ENCODE measurements at places on chromosomes 16 and 17.

GRCh38 chr17:39276113-39276512 lies 50.4 kb upstream of the STAC2 start:
- DNase-seq: no peak

GRCh38 chr17:28712032-28712704 lies 480 bp upstream of the PROCA1 start:
- no peak for DNase-seq

DNA sequence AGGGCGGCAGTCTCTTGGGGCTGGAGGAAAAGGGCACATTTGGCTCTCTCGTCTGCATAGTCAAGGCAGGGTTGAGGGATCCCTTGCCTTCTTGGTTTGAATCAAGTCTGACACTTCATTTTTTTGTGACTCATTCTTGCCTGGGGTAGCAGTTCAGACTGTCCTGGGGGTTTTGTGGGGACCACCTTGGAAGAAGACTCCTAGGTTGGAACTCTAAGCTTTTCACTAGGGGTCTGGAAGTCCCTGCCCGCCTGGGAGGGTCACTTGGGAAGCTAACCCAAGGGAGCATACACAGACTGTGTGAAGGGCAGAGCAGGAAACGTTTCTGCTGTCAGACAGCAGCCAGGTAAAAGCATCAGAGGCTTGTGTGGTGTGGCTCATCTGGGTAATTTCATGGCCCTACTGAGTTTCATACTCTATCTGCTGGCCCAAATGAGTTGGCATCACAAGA lies 11.3 kb downstream of the YPEL2 start:
- no peak for DNase-seq

- DNase-seq: no peak
Observed at GRCh38 chr17:36104701-36105181, 1.1 kb downstream of the CCL4 start.

- no peak for DNase-seq
Observed at GRCh38 chr17:40625311-40625710, 22.3 kb downstream of the SMARCE1 start.

DNA sequence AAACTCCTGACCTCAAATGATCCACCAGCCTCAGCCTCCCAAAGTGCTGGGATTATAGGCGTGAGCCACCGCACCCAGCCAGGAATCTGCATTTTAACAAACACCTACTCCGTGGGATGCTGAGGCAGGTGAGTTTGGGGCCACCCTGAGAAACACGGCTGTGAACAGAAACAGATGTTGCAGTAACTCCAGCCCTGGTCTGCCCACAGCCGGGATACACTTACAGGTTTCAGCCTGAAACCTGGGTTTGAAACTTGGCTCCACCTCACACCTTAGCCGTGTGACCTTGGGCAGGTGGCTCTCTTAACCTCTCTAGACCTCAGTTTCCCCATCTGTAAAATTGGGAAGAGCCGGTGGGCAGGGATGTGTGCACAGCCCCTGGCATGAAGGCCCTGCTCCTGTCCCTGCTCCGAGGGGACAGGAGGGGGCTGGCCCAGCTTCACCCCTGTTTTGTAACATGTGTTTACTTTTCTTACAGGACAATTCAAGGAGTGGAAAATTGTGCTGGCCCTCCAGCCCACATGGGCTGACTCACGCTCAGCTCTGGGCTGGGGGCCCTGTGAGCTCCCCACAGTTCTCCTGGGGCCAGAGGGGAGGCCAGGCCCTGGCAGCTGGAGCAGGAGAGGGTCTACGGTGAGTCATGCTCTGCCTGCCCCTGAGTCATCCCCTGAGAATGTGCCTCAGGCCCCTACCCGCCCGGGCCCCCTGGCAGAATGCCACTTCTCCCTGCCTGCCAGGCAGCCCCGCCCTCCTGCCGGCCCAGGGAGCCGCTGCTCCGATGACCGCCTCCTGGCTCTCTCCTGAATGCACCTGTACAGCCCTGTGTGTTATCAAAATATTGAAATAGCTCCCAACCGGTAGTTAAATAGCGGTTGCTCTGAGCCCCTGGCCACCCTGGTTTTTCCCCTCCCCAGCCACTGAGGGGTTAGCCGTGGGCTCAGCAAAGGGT lies 7.7 kb upstream of the PPL start:
- DNase-seq: peak; percentile 98

DNA sequence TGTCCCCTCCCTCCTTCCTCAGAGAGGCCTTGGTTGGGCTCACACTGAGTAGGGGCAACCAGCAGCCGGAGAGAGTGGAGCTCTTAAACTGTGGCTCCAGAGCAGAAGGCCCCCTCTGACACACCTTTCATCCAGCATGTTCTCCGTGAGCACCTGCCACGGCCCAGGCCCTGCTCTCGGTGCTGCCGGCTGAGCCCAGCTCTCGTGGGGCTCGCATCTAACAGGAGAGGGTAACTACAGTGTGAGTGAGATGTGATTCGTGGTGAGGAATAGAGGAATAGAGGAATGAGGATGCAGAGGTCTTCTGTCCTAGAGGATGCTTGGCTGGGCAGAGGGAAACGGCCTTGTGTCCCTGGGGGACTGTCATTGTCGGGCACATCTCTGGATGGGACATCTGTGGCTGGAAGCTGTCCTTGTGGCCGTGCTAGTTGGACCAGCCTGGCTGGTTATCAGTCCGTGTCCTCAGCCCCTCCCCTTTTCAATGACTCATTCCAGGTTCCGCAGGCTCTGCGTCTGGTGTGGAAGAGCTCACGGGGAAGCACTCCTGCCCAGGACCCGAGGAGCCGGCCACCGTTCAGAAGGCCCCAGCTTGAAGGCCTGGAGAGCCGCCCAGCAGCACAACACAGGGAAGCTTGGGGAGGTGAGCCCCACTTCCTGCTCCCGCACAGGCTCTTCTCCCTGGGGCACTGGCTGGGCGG lies 11.9 kb upstream of the DNASE1 start:
- peak; percentile 14 for DNase-seq

GRCh38 chr17:31391496-31391949 lies at the start of gene RAB11FIP4:
Gene RAB11FIP4, plus strand, starts transcription at chr17:31391675. Its CDS starts 178 bp downstream, at chr17:31391853.
- peak; percentile 8 for DNase-seq

DNA sequence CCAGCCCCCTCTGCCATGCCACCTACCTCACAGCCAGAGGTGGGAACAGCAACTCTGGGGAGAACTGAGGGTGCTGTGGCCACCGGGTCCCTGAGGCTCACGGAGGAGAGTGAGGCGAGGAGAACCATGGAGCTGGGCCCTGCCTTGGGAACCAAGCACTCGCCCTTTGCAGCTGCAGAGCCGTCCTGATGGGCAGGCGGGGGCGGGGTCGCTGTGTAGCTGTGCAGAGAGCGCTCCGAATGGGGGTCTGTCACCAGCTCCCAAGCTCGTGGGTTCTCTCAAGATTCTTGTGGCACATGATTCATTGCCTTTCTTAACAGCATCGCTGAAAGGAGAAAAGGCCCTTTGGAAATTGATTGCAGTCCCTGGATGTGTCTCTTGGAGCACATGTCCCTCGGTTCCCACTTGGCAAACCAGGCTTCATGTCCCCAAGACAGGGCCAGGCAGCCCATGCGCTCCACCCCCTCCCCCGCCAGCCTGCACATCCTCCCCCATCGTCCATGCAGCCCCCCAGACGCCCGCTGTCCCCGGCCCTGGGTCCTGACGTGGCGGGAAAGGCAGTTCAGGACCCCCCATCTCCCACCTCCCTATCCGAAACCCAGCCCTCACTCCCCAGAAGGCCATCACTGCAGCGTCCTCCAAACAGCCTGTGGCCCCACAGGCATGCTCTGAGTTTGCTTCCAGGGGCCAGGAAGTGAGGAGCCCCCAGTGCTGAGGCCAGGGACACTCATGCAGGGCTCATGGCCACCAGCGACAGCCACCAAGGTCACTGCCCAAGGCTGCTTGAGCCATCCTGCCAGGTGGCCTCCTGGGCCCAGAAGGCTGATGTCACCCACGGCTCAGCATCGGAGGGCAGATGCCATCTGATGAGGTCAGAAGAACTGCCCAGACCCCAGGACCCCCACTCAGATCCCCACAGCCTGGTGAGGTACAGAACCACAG lies 20.6 kb upstream of the CHMP6 start:
- DNase-seq: no peak

DNA sequence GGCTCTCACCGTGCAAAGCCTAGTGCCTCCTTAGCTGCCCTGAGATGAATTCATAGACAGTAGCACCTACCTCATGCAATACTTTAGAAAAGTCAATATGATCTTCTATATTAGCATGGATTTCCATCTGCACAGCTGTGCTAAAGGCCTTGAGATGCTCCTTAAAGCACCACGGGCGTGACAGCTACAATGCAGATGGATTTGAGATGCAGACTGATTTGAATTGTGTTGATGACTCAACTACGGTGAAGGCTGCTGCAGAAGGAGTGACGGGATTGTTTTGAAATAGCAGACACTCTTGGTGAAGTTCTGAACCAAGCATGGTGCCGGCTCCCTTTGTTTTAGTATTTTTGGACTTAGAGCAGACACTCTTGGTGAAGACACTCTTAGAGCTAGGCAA lies 88.2 kb downstream of the SPECC1 start:
- DNase-seq: no peak

DNA sequence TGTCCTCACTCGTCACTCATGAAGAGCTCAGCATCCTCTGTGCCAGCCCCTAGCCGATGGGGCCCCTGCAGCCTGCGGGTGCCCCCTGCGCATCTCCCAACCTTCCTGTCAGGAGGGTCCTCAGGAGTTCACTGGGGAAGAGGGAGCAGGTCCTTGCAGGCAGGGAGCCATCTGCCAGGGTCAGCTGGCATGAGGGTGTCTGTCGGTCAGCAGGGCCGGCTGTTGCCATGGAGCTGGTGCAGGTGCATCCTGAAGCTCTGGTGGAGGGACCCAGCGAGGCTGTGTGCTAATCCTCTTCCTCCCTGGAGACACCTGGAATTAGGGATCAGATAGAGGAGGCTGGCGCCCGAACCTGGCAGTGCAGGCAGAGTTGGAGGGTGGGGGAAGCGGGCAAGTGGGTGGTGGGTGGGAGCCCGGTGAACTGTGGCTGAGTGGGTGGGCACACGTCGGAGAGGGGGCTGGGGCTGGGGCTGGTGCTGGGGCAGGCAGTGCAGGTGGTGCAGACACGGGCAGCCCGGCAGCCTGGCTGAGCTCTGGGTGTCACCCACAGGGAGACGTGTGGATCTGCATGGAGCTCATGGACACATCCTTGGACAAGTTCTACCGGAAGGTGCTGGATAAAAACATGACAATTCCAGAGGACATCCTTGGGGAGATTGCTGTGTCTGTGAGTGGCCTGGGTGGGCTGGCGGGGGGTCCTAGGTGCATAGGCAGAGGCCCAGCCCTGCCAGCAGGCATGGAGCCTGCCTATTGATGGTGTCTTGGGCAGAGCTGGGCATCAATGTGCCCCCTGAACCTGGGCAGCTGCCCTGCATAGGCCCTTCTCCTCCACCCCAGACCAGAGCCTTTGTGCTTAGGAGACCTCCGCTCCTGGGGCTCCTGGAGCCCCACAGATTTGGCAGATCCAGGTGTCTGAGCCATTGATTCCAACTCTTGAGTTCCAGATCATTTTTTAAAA lies 17.4 kb downstream of the MAP2K3 start:
- DNase-seq: no peak

GRCh38 chr17:60039114-60039846 lies 39.4 kb downstream of the HEATR6 start:
- peak; percentile 59 for DNase-seq

GRCh38 chr16:19269098-19269497 lies 16.4 kb upstream of the CLEC19A start:
- no peak for DNase-seq

GRCh38 chr16:1899641-1900451 lies 18.4 kb downstream of the HS3ST6 start:
- DNase-seq: no peak

DNA sequence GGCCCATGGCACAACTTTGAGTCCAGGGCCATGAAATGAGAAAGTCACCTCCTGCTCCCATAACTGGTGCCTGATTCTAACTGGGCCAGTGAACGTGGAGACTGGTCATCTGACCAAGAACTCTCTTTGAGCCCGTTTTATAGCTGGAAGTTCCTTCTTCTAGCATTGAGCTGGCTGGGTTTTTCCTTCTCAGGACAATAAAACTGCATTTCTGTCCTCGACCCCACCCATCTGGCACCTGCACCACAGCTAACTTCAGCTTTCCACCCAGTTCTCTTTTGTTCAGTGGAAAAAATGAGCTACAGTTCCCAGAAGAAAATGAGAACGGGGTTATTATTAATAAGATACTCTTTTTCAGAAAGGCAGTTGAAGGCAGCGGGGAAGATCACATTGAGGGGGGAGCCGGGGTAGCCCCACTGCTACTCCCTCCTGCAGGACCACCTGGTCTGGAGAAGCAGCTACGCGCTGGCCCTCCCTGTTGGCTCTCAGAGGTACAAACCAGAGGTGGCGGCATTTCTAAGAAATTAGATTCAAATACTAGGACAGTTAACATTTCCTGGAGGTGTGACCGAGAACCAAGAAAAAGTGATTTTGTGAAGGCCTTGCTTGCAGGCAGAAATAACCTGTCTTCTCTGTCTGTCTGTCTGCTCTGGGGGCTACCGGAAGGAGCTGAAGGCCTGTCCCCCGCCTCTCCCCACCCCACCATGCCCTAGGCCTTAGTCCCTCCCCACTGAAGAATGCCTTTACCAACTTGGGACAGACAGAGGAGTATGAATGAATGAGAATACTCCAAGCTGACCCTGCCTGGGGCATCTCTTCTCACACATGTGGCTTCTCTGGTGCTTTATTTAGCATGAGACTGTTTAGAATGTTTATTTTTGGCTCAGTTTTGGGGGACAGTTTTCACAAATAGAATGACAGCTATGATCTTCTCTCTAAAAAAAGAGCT lies 123.9 kb downstream of the XYLT1 start:
- DNase-seq: peak; percentile 47

GRCh38 chr17:35376245-35376644 lies 2.8 kb upstream of the SLFN11 start:
- peak; percentile 10 for DNase-seq

DNA sequence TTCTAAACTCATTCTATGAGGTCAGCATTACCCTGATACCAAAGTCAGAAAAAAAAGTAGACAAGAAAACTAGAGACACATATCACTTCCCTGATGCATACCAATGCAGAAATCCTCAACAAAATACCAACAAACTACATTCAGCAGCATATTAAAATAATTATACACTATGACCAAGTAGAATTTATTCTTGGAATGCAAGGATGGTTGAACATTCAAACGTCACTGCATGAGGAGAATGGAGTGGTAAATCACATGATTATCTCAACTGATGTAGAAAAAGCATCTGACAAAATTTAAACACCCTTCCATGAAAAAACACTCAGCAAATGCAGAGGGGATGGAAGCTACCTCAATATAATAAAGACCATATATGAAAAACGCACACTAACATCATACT lies 155.0 kb upstream of the KCNJ18 start:
- DNase-seq: no peak

DNA sequence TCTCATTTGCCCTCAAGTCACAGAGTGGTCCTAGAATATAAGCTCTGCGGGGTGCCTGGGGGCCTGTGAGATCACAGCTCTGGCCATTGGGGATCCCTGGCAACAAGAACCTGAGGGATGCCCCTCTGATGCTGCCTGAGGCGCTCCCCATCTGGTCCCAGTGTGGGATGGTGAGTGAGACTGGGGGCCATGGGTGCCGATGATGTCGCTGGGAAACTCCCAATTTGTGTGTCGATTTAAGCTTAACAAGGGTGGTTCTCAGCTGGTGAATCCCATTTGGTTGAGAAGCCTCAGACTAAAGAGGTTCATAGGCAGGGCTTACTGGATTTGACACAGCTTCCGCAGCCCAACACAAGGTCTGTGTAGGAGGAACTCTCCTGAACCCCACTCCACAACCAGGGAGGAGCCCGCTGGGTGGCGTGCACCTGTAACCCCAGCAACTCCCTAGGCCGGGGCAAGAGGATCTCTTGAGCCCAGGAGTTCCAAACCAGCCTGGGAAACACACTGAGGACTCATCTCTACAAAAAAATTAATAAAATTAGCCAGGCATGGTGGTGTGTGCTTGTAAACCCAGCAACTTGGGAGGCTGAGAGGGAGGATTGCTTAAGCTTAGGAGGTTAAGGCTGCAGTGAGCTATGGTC lies 63.7 kb upstream of the SIAH1 start:
- no peak for DNase-seq

Data from RPMI7951 (cell line).